ENCODE measurements at places on chromosomes 7 and 10. TPM values are rescaled to one million over a fixed set of nuclear protein-coding genes. Genes with fewer than 3 reads are reported as not detected.

DNA sequence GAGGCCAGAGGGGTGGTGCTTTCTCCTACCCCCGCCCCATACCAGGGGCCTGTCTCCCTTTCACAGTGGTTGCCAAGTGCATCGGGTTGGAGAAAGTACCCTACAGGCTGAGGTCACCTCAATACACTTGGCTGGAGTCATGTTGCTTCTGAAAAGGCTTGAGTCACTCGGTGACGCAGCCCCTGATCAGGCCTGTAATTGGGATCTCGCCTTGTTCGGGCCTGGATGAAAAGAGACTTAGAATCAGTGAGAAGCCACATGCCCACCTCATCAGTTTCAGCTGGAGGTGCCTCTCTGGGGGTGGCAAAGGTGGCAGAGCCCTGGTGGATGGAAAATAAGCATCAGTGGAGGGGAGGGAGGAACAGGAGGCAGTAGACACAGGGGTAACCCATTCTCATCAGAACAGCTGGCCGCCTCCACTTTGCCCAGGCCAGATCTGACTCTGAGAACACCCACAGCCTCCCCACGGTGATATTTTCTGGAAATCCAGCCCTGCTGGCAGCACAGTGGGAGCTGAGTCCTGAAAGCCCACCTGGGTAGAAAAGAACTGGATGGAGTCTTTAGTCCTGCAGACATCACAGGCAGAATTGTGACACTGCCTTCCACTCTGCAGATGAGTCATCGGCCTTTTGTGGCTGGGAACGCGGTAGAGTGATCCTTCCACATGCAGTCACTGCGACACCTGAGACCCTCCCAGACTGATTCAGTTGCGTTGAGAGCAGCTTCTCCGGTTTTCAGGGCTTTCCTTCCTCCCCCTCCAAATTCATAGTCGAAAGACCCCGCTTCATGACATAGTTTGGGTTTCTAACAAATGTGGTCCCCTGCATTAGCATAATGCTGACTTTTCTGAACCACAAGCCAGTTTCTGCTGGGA lies 108.0 kb downstream of the GRK5 start:
- no peaks in the 10 kb centered on the region for H3K27me3 ChIP-seq
- H3K27ac ChIP-seq = peak overlapping the region; percentile 97
- no peaks in the 10 kb centered on the region for H3K36me3 ChIP-seq
- DNase-seq = no peak
- H3K4me1 ChIP-seq = peaks cover 41% of the 10 kb centered on the region
- H3K4me3 ChIP-seq = no peak overlapping the region

DNA sequence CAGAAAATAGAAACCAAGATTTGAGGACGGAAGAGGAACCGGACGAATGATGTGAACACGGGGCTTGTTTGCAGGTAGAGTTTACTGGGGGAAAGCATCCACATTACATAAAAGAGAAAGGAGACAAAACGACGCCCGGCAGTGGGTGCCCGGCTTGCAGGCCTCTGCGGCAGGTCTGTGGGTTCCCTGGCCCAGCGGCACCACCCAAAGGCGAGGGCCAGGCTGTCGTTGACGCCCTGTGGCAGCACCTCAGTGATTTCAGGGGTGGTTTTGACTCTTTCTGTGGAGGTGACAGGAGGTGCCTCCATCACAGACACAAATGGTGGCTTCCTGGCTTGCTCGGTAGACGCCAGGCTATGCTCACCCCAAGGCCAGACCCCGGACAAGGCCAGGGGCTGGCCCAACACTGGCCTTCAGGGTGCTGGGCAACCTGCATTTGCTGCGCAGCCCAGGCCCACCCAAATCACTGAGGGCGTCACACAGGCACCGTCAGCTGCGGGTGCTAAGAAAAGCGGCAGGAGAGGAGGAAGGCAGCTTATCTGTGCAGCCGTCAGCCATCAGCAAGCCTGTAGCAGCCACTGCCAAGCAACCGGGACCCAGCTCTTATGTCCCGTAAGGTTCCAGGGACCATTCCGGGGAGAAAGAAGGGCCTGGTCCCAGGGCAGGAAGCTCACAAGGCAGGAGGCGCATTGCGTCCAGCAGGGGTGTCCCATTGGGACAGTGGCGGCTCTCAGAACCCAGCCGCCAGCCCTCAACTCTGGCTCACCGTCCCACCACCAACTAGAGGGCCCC lies 230.3 kb downstream of the PTPRN2 start:
- peak; percentile 62 for DNase-seq
- H3K4me3 ChIP-seq = no peak overlapping the region
- H3K36me3 ChIP-seq = peaks cover 1% of the 10 kb centered on the region
- no peaks in the 10 kb centered on the region for H3K4me1 ChIP-seq
- no peak overlapping the region for H3K27ac ChIP-seq

Gene ARF5
- 143 TPM for total RNA-seq

Gene AKR1D1
- not detected for total RNA-seq

Gene PSD
- 3.0 TPM for total RNA-seq

DNA sequence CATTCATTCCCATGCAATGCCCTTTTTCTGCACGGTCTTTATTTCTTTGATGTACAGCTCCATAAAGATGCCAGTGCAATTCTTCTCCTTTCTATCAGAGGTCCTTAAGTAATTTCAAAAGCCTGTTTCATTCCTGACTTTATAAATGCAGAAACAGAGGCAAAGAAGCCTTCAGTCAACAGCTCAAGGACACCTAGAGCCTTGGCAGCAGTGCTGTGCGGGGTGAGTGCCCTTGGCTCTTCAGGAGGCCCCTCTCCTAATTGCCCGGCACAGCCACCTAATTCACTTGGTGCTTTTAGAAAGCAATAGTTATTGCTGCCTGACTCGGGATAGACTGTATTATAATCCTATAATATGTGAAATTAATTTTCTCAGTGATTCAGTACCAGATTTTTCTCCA lies 169.6 kb upstream of the KLF6 start:
- no peak overlapping the region for H3K27ac ChIP-seq
- no peaks in the 10 kb centered on the region for H3K36me3 ChIP-seq
- no peaks in the 10 kb centered on the region for H3K27me3 ChIP-seq
- peaks cover 14% of the 10 kb centered on the region for H3K4me1 ChIP-seq

Gene JAZF1
- 21.2 TPM for total RNA-seq

GRCh38 chr10:3750854-3751253 lies 34.2 kb downstream of the KLF6 start:
- DNase-seq = no peak
- peaks cover 47% of the 10 kb centered on the region for H3K4me1 ChIP-seq
- no peak overlapping the region for H3K27ac ChIP-seq
- H3K4me3 ChIP-seq = no peak overlapping the region

Gene CLEC2L
- not detected for total RNA-seq

DNA sequence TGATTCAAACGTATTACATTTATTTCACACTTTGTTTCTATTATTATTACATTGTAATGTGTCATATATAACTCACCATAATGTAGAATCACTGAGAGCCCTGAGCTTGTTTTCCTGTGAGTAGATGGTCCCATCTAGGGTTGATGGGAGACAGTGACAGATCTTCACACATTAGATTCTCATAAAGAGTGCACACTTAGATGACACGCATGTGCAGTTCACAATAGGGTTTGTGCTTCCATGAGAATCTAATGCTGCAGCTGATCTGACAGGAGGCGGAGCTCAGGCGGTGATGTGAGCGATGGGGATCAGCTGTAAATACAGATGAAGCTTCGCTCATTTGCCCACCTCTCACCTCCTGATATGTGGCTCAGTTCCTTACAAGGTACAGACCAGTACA lies 36.1 kb downstream of the BMPER start:
- H3K27ac ChIP-seq = no peak overlapping the region
- peaks cover 4% of the 10 kb centered on the region for H3K27me3 ChIP-seq
- peaks cover 2% of the 10 kb centered on the region for H3K4me1 ChIP-seq
- no peak overlapping the region for H3K4me3 ChIP-seq
- no peak for DNase-seq
- no peaks in the 10 kb centered on the region for H3K36me3 ChIP-seq

Gene CCDC136
- total RNA-seq = 7.6 TPM

GRCh38 chr10:112763916-112764520 lies 186.0 kb upstream of the TCF7L2 start:
- peaks cover 16% of the 10 kb centered on the region for H3K4me1 ChIP-seq
- H3K4me3 ChIP-seq = no peak overlapping the region
- H3K27ac ChIP-seq = peak overlapping the region; percentile 71
- peaks cover 4% of the 10 kb centered on the region for H3K36me3 ChIP-seq
- H3K27me3 ChIP-seq = no peaks in the 10 kb centered on the region

Gene ACTL6B
- not detected for total RNA-seq

DNA sequence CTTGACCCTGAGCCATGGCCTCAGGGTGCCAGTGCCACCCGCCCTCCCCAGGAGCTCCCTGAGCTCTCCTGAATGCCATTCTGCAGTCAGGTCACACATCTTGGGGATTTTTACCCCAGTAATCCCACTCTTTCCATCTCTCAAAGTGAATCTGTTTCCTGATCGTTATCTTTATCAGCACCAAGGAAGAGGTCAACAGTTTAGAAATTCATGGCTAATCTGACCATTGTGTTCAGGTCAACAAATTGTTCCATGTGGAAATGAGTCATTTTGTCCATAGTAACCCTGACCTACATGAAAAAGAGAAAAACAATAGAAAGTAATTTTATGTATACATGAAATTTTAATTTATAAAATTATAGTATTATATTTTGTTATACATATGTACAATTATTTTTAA lies 28.8 kb upstream of the ZNF488 start:
- H3K27ac ChIP-seq = no peak overlapping the region
- H3K36me3 ChIP-seq = no peaks in the 10 kb centered on the region
- no peaks in the 10 kb centered on the region for H3K27me3 ChIP-seq
- DNase-seq = no peak

Gene BTBD16
- 0.29 TPM for total RNA-seq

GRCh38 chr10:63057509-63057908 lies 75.6 kb upstream of the NRBF2 start:
- no peaks in the 10 kb centered on the region for H3K27me3 ChIP-seq
- no peaks in the 10 kb centered on the region for H3K36me3 ChIP-seq
- no peaks in the 10 kb centered on the region for H3K4me1 ChIP-seq
- DNase-seq = no peak
- no peak overlapping the region for H3K4me3 ChIP-seq

DNA sequence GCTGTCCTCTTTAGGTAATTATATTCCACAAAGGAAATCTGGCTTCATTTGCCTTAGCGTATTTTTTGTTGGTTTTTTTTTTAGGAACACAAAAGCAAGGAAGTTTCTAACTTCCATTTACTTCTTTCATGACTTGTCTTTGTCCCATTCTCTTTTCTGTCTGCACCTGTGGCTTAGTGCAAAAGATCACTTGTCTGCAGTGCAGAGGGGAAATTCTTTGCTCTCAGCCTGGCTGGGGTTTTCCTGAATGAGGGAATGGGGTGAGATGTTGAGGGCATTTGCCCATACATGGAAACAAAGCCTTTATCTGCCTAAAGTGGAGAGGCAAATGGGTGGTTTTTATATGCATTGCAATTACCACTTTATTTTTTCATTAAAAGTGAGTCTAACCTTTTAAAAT lies 361.1 kb upstream of the IGFBP3 start:
- H3K27me3 ChIP-seq = no peaks in the 10 kb centered on the region
- H3K4me3 ChIP-seq = no peak overlapping the region

Gene EVX1
- total RNA-seq = not detected

Gene TAS2R5
- total RNA-seq = 1.5 TPM

GRCh38 chr7:79452495-79453265 lies 787 bp downstream of the MAGI2 start:
- DNase-seq = peak; percentile 90
- peaks cover 1% of the 10 kb centered on the region for H3K36me3 ChIP-seq
- H3K4me3 ChIP-seq = peak overlapping the region; percentile 96
- no peaks in the 10 kb centered on the region for H3K27me3 ChIP-seq

Gene DNAH11
- not detected for total RNA-seq

Gene OTUD1
- 7.6 TPM for total RNA-seq

DNA sequence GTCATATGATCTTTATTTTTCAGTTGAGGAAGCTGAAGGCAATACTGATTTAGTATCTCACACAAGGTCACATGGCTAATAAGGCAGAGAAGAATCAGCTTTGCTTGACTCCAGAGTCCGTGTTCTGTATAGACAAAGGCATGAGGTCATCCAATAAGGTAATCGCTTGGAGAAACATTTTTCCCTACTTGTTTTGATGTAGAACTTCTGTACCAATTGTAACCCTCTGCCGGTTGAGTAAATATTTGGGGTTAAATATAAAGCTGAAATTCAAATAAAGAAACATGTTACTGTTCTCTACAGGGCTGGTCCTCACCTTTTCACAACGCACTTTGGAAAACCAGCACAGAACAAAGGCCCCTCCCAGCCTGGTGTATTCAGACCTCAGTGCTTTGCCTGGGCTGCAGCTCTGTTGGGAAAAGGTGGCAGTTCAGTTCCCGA lies 83.0 kb upstream of the INSYN2A start:
- H3K27ac ChIP-seq = no peak overlapping the region
- H3K4me3 ChIP-seq = no peak overlapping the region
- DNase-seq = no peak
- H3K4me1 ChIP-seq = peaks cover 29% of the 10 kb centered on the region
- peaks cover 4% of the 10 kb centered on the region for H3K36me3 ChIP-seq

- H3K4me1 ChIP-seq = peaks cover 17% of the 10 kb centered on the region
- H3K27me3 ChIP-seq = no peaks in the 10 kb centered on the region
- no peak overlapping the region for H3K4me3 ChIP-seq
- H3K36me3 ChIP-seq = no peaks in the 10 kb centered on the region
These were observed 42.6 kb upstream of the GSAP start for GRCh38 chr7:77458786-77459185.

Gene CXCL12
- 65.5 TPM for total RNA-seq

GRCh38 chr7:114943953-114944744 lies 22.3 kb downstream of the MDFIC start:
- peaks cover 27% of the 10 kb centered on the region for H3K4me1 ChIP-seq
- H3K27me3 ChIP-seq = no peaks in the 10 kb centered on the region
- H3K36me3 ChIP-seq = peaks cover 3% of the 10 kb centered on the region

DNA sequence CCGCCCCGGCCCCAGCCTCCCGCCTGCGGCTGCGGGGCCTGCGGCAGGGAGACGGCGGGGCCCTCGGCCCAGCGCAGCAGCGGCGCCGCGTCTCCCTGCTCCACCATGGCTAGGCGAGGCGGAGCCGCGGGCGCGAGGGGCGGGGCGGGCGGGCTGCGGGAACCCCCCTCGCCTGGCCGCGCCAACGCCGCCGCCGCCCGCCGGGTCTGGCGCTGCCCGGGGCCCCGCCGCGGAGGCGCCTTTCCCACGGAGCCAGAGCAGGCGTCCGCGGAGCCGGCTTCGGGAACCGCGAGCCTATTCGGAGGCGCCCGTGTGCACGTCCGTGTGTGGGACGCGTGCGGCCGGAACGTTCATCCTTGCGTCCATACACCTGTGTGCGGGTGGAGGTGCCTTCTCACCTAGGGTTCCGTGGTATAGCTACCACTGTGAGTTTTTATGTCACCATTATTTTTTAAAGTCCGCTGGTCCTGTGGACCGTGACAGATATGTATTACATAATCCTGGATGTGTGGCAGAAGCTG lies at the start of gene DENND11:
Gene DENND11, minus strand, starts transcription at position 120 of the 521 bp plus-strand sequence. Its CDS starts 13 bp downstream, at position 107.
- H3K4me1 ChIP-seq = peaks cover 38% of the 10 kb centered on the region
- peak within 1 kb of the TSS; percentile 57 for H3K27ac ChIP-seq
- H3K36me3 ChIP-seq = no peaks in the 10 kb centered on the region
- H3K4me3 ChIP-seq = peak within 1 kb of the TSS; percentile 69
- DNase-seq = no peak
